ENCODE measurements at places on chromosomes 3 and 15.

DNA sequence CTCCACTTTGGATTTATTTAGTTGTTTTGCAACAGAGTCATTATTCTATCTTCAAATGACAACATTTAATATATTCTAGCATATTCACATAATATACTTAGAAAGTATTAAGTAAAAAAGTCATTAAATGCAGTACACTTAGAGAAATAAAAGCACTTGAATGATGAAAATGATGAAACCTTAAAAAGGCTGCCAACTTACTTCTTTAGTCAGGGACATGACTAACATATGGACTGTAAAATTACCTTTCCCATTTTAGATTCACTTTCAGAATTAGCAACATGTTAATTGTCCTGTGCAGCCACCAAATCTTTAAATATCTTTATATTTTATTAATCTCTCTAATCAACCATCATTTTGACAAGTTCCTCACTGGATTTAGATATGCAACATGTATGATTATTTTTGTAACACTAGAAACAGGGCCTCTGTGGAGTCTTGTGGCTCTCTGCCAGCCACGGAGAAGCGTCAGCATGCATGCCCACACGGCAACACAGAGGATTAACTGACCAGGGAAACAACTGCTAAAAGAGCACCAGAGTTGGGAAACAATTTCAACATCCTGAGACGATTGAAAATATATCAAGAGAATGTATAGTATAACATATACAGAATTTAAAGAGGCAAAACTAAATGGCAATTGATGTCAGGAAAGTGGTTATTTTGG is 95.7 kb downstream of the ANO10 start:
- no peak for DNase-seq

DNA sequence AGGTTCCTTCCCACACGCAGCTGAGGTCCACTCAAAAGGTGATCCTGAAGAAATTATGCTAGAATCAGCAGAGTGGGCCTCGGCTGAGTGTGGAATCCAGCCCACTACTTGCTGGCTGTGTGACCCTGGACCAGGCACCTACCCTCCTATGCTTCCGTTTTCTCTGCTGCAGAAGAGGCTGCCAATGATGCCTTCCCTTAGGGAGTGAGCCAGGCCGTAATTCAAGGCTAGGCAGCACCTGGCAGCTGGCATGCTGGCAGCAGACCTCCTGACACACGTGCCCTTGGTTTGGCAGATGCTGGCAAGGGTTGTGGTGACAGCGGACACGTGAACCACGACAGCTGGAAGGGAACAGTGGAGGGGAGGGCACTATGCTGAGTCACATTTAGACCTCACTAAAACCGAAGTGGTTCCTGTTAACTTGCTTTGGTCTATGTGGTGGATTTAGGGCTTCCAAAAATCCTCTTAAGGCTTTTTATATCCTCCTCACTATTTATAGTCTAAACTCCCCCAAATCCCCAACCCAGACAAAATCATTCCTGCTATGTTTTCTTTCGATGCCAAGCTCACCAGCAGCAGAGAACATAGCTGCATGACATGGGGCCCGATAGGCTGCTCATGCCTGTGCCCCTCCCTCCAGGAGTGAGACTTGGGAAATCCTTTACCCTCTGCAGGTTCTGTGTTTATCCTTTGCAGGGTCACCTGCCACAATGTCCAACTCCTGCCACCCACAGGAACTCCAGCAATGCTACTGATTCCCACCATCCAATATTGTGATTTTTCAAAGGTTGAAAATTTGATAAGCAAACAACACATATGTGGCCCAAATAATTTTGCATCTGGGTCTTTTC is 10.6 kb upstream of the PCSK6 start:
- no peak for DNase-seq

DNA sequence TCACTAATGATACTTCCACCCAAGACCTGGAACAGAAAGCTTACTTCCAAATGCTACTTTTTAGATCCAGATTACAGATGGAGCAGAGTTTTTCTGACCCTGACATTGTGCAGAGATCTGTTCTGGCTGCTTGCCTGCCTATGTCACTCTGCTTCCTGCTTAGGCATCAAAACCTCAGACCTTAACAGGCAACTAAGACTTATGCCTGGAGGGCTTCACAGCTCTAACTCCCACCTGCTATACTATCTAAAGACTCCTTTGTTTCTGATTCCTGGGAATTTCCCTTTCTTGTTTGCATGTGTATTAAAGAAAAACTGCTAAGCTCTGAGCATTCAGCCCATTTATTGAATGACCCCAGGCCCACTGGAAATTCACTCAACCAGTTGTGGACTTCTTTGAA is 157.4 kb upstream of the NPHP3 start:
- no peak for DNase-seq

DNA sequence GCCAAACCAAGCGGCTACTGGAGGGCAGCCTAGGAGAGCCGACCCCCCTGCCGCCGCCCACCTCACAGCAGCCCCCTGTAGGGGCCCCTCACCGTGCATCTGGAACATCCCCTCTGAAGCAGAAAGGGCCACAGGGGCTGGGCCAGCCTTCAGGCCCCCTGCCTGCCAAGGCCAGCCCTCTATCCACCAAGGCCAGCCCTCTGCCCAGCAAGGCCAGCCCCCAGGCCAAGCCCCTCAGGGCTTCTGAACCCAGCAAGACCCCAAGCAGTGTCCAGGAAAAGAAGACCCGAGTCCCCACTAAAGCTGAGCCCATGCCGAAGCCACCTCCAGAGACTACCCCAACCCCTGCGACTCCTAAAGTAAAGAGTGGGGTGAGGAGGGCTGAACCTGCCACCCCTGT is 23.5 kb upstream of the APEH start:
- no peak for DNase-seq

GRCh38 chr3:71491154-71491752 is 92.3 kb downstream of the FOXP1 start:
- DNase-seq: no peak

GRCh38 chr3:190840146-190840545 is 22.3 kb downstream of the GMNC start:
- no peak for DNase-seq

GRCh38 chr3:197028728-197029510 is 698 bp downstream of the MELTF start:
- DNase-seq: no peak

DNA sequence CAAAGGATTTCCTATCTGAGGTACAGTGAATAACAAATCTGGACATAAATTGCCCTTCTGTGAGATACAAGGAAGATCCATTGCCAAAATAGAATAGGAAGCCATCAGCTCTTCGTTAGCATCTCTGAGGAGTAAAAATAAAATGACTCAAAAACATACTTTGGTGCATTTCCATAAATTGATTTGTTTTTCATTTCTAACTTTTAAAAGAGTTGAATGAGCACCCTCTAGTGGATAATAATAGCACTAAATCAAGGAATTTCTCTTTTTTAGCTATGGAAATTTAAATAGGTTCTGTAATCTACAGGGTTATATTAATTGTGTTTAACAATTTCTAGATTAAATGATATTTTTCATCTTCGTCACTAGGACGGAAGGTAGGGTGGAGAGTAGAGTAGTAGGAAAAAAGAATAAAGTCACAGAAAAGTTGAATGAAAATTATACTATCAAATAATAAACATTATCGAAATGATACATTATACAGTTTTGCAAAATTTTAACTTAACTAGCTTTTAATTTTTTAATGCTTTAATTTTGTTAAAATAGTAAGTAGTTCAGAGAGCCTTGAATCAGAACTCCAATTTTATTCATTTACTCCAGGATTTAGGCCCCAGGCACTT is 6.4 kb downstream of the NSUN3 start:
- DNase-seq: no peak

DNA sequence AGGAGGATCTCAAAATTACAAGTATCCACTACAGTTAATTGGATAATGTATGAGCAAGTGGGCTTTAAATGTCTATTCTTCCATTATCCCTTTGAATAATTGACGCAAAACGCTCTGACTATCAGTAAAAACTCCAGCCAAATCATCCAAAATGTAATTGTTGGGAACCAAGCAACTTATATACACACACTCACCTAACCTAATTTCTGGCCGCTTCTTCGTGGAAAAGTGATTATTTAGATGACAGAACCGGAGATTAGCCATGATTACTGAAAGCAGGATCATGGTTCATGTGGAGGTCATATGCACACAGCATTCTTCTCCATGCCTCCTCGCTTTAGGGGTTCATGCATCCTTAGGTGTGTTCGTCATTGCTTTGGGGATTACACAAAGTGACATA is 992.4 kb downstream of the NAALADL2 start:
- DNase-seq: no peak

- no peak for DNase-seq
Observed at GRCh38 chr15:98891301-98891700, 116.3 kb downstream of the PGPEP1L start.

DNA sequence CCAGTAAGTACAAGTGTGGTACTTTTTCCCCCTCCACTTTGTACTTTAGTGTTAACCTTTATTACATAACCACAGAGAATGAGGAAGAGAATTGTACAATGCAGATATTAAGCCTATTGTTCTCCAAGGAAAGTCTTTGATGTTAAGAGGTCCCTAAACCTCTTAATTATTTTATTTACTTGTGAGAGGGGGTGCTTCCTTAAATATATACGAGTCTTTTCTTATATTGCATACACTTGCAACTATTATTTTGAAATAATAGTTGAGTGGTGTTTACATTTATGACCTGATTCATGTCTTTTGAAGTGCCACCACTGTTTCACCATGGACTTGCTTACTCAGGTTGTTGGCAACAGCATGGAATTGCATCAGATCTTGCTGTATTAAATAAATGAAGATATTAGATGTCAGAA is 10.1 kb downstream of the USP3 start:
- no peak for DNase-seq

- no peak for DNase-seq
Observed at GRCh38 chr3:42183991-42184632, 81.9 kb downstream of the CCK start.

GRCh38 chr3:89851974-89852621 is 744.7 kb downstream of the EPHA3 start:
- DNase-seq: no peak

- DNase-seq: no peak
Observed at GRCh38 chr15:50247819-50248655, 17.5 kb downstream of the HDC start.

GRCh38 chr15:85284497-85284896 is 95.9 kb upstream of the AKAP13 start:
- DNase-seq: no peak

GRCh38 chr3:52399131-52399530 is 45.8 kb downstream of the SEMA3G start:
- no peak for DNase-seq
